Metanephros (tissue), 2 donors: ENCODE measurements at places on chromosomes 6 and 20. TPM values are rescaled to one million over a fixed set of nuclear protein-coding genes. Genes with fewer than 3 reads are reported as not detected.

Gene OPRL1
- total RNA-seq = 2.3 TPM

Gene CD93
- 70.4 TPM for total RNA-seq

Gene PMEPA1
- total RNA-seq = 14.2 TPM

Gene OR2H2
- not detected for total RNA-seq

Gene LRRC73
- total RNA-seq = 1.6 TPM
